ENCODE measurements at places on chromosomes 6 and 20.

DNA sequence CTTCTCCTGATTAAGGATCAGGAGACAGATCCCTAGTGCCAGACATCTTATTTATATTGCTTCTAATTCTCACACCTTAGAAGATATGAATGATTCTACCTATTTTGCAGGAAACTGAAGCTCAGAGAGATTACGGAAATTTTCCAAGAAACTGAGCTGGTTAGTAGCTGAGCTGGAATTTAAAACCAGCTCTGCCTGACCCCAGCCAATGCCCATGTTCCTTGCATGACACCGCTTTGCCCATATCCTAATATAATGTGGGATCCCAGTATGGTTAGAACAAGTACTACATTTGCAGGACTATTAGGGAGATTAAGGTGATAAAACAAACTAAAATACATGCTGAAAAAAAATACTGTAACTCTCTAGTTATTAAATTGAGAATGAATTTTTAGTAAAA is 1.9 kb downstream of the TMEM30A start:
- DNase-seq = no peak

DNA sequence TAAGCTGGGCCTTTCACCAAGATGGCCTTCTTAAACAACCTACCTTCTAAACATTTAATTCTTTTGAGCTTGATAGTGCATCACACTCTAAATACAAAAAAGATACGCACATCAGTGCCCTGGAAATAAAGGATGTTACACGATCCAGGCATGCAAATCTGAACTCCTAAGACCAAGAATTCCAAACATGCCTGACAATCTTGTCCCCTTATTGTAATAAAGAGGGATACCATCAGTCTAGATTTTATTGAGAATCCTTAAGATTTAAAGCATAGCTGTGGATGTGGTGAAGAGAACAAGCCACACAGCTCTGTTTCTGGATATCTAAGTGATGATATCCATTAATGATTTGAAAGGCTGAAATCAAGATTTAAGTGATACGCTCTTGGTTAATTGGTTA is 13.0 kb downstream of the ZNF451 start:
- no peak for DNase-seq

- DNase-seq = no peak
These were observed 14.6 kb downstream of the DEF6 start for GRCh38 chr6:35312076-35312800.

- no peak for DNase-seq
These were observed 23.0 kb upstream of the AKAP7 start for GRCh38 chr6:131112249-131112648.

DNA sequence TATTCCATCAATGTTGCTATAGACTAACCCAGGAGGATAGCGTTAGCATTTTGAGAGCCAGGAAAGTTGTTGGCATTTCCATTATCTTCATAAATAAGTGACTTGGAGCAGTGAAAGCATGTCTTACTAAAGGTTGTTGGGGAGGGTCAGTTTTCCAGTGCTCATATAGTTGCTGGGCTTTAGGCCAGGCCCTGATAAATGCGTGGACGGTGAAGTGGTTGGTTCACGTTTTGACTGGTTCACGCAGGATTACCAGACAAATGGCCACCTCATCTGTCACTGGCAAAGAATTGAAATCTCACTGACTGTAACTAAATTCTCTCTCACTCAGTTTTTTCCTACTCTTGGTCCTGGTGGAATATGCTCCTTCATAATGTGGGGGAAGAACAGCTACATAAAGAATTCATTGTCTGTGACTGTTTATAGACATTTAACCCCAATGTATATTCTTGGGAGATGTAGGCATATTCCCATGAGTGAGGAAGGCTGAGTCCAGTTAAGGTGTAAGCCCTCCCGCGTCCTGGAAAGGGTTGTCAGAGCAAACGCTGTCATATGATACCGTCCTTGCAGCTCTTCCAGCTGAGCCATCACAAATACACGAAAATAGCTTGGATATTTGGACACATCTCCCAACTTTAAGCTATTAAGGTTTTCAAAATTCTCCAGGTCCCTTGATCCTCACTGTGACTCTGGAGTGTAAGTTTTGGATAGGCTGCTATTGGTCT is 27.8 kb downstream of the LRRC1 start:
- no peak for DNase-seq

DNA sequence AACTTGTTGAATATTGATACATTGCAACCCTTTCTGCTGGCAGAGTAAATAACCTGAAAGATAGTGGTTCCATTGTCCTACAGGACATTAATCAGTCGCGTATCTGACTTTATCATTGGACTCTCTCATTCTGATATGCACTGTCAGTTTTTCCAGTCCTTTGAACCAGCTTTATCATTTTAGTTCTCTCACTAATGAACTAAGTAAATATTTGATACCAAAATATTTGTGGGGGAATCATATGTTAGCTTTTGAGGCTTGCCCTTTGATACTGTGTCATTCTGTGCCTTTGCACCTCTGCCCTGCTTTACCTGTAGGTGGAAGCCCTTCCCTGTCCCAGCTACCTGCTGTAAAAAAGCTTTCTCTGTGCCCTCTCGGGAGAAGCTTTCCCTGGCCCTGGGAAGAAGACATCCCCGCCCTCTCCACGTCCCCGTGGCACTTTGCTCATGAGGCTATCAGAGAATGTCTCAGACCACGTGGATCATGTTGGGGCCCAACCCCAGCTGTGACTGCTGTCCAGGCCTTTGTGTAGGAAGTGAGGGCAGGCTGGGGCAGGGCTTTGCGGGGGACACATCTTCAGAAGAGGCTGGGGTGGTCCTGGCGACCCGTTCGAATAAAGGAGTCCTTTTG is 117.8 kb upstream of the NXT1 start:
- no peak for DNase-seq

GRCh38 chr20:15455279-15455678 is 1117.9 kb upstream of the FLRT3 start:
- no peak for DNase-seq

DNA sequence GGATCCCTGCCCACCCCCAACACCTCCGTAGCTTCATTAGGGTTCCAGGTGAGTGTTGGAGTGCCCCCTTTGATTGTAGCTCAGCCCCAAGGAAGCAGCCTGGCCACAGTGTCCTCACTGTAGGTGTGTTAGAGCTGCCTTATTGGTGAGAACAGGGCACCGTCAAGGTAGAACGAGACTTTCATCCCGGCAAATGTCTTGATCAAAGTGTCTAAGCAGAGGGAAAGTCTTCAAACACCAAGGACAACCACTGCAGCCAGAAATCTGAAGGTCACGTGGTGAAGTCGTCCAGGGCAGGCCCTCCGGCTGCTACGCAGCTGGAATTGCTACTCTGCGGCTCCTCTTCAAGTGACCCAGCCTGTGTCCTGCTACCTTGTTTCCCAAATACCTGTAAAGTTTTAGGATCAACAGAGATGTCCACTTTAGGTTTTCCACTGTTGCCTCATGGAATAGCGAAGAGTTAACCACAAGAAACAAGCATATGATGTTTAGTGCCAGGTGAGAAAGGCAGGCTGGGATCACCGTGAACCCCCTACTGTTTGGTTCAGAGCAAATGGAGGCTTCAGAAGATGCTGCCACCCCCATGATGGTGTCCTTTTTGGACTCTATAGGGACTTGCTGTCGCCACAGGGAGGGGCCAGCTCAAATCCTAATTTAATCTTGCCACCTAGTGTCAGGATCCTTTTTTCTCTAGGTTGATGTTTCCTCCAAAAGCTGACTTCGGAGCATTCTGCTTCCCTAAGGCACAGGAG is 1.7 kb upstream of the DLL1 start:
- DNase-seq = peak; percentile 33

- DNase-seq = no peak
These were observed 133.9 kb upstream of the SOX4 start for GRCh38 chr6:21459641-21460040.

DNA sequence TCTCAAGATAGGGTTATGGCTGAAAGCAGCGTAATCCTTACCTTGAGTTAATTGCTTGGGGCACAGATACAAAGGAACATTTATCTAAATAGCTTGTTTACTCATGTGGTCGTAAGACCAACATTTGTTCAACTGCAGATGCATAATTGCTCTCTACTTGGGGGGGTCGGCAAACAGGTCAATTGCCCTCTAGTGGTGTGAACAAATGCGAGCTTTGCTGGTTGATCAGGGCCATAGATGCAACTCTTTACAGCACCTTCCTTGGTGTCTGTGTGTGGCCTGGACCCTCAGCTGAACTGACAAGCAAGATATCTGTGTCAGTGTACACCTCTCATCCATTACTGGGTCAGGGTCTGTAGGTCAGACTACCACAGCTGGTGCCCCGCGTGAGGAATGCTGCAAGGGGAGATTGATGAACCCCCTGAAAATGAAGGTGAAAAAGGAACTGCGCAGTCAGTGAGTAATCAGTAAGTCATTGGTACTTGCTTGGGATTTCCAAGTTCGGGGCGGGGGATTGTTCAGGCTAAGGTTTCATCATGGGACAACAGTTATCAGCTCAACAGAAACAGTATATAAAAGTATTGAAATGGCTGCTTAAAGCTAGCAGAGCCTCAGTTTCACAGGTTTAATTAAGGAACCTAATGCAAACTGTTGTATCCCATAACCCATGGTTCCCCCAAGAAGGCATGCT is 24.0 kb downstream of the HLA-DPA1 start:
- DNase-seq = no peak

GRCh38 chr6:45795678-45796077 is 220.0 kb downstream of the CLIC5 start:
- no peak for DNase-seq

- peak; percentile 61 for DNase-seq
These were observed 112.5 kb downstream of the WDR27 start for GRCh38 chr6:169589293-169589692.

DNA sequence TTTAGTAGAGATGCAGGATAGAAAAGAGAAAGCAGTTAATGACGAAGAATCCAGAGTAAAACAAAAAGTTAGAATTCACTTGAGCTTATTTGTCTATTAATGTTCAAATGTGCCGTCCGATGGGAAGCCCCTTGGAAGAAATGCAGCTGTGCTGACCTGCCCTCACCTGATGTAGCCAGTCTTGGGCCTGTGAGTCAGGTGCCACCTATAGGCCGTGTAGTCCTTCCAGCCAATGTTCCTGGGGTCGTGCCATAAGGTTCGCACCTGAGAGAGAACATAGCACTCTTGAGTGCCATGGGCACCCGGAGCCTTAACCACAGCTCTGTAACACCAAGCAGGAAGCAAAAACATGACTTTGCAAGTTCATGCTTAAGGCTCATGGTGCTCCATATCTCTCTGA is 32.4 kb downstream of the THBS2 start:
- DNase-seq = no peak

DNA sequence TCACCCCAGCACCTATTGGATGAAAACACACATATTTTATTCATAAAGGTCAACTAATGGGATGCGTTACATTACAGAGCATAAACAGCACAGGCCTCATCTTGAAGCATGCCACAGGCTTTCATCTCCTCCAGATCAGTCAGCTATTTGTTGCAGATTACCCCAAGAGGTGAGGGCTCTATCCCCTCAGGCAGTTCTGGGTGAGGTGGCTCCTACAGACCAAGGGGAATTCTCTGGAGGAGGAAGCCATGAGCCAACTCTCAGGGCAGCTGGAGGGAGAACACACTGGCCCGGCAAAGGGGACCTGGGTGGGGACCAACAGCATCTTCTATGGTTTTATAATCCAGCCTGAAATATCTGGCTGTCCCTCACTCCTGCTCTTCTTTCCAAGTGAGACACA is 126.4 kb upstream of the BTBD3 start:
- no peak for DNase-seq

DNA sequence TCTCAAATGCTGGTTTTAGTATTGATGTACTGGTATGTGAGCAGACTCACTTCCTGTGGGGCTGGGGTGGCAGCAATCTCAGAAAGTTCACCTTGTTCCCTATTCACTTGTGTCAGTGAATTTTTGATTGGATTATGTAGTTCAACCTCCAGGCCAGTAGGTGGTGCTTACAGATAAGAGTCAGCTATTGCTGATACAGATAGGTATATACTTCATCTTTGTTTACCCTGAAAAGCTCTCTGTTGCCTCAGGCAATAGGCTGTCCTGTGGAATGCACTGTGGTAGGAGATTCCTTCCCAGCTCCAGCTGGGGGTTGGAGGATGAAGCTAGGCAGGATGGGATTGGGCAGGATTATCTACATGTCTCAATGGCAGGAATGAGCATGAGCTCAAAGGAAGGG is 851.2 kb upstream of the EYS start:
- DNase-seq = no peak

DNA sequence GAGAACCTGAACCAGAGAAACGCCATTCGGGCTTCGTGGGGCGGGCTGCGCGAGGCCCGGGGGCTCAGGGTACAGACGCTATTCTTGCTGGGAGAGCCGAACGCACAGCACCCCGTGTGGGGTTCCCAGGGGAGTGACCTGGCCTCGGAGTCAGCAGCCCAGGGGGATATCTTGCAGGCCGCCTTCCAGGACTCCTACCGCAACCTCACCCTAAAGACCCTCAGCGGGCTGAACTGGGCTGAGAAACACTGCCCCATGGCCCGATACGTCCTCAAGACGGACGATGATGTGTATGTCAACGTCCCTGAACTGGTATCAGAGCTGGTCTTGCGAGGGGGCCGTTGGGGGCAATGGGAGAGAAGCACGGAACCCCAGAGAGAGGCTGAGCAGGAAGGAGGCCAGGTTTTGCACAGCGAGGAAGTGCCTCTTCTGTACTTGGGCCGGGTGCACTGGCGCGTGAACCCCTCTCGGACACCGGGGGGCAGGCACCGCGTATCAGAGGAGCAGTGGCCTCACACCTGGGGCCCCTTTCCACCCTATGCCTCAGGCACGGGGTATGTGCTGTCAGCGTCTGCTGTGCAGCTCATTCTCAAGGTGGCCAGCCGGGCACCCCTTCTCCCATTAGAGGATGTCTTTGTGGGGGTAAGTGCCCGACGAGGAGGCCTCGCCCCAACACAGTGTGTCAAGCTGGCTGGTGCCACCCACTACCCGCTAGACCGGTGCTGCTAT is 904 bp downstream of the B3GALT4 start:
- no peak for DNase-seq

- DNase-seq = no peak
These were observed 18.2 kb upstream of the MYB start for GRCh38 chr6:135162678-135163439.

GRCh38 chr6:12288211-12288618 is 1.9 kb upstream of the EDN1 start:
- DNase-seq = no peak

DNA sequence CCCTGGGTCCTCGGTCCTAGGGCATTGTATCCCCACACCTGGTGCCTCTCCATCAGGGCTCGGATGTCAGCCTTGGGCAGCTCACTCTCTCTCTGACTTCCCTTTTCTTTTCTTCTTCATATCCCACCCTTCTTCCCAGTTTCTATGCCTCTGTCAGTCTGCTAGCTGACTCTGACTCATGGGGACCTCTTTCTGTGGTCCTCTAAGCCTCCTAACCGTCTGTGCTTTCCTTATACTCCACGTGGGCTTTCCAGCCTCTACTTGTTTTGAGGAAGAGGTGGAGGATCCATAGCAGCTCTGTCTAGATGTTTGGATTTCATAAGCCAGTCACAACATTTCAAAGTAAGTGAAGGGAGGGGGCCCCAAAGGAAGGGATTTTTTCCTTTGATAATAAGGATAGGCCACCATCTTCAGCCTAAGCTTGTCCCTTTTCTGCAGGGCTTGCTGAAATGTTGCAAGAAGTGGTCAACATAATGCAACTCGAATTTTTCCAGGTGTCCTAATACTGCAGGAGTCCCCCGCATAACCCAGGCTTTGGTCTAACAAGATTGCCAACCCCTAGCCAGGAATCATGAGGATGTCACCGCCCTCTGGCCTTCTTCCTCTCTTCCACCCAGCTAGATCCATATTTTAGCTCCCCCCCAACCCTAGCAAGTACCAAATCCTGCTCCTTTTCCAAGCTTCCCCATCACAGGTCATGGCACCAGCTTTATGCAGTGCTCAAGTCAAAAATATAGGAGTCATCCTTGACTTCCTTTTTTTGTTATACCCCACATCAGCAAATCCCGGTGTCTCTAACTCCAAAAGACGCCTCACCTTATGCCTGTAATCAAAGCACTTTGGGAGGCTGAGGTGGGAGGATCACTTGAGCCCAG is 8.7 kb upstream of the PLTP start:
- DNase-seq = no peak
